CD8-positive, alpha-beta T cell (primary cell): ENCODE measurements at places on chromosomes 4 and X. TPM values are rescaled to one million over a fixed set of nuclear protein-coding genes. Genes with fewer than 3 reads are reported as not detected.

ASB5 gene
- not detected for total RNA-seq

YIPF7 gene
- not detected for total RNA-seq

HOPX gene
- total RNA-seq: 13.1 TPM

DCAF12L1 gene
- total RNA-seq: not detected

BCLAF3 gene
- 4.4 TPM for total RNA-seq

FAM9B gene
- total RNA-seq: not detected
